Fibroblast of skin of scalp (primary cell): ENCODE measurements at places on chromosomes 7 and 10.

DNA sequence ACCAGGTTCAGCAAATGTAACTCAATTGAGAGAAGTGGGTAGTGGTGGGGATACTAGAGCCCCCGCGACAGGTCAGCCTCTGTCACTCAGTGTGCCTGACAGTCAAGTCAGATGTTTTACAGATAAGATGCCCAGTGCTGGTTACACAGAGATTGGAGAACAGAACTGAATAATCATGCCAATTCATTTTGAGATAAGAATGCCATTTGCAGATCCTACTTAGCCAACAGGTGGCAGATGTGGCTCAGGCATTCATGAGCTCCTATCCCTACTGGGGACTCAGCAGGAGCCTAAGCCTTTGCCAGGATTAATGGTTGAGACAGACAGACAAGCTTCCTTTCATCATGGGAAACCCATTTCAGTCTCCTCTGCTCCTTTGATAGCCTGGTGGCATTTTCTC, 137.8 kb downstream of the MAPK8 start:
- DNase-seq = peak; percentile 37

GRCh38 chr10:63698787-63699150, 177.6 kb downstream of the REEP3 start:
- no peak for DNase-seq

DNA sequence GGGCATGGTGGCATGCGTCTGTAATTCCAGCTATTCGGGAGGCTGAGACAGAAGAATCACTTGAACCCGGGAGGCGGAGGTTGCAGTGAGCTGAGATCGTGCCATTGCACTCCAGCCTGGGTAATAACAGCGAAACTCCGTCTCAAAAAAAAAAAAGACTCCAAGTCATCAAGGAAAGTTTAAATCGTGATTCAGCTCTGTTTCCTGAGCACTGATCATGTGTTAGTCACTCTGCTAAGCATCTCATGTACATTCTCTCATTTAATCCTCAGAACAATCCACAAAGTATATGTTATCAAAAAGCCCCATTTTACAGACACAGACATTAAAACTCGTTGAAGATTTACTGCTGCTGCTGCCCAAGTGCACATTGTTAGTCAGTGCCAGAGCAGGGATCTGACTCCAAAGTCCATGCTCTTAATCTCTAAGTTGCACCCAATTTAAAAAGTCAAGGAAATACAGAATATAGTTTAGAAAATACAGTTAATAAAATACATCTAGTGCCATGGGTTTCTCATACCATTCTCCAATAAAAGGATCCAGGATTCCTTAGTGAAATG, 6.2 kb downstream of the PIK3AP1 start:
- no peak for DNase-seq

DNA sequence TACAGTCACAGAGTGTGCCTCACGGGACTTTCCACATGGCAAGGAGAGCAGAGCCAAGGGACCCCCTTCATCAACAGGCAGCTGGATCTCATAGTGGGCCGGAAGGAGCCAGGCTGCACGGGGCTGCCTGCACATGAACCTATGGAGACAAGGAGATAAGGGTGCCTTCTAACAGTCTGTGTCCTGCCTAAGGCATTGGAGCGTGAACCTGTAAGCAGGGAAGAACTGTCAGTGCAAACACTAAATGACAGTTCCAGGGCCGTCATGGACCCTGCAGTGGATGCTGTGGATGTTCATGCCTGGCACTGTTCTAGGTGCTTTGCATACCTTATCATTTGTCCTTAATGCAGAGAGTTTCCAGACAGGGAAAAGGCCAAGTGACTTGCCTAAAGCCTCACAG, 85.9 kb downstream of the WIPF3 start:
- no peak for DNase-seq

DNA sequence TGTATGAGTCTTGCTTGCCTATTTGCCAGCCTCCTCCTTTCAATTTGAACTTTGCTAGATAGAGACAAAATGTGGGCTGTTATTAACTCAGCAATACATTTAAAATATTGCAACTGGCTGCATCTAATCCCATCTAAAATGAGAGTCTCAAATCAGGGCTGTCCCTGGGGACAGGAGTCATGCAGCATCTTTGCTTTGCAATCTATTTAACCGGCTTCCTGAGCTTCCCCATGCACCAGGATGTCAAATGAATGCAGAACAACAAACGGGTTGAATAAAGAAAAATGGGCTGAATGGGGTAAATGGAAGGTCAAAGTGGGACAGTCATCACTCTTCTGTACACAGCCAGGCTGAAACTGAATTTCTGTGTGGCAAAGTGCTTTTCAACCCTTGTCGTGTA, 89.2 kb downstream of the AOAH start:
- no peak for DNase-seq

GRCh38 chr7:5671046-5671445, 110.4 kb downstream of the RNF216 start:
- DNase-seq = no peak

GRCh38 chr7:106542550-106543220, 118.3 kb downstream of the CCDC71L start:
- peak; percentile 86 for DNase-seq

GRCh38 chr7:31953432-31953831, 116.8 kb downstream of the PDE1C start:
- no peak for DNase-seq

DNA sequence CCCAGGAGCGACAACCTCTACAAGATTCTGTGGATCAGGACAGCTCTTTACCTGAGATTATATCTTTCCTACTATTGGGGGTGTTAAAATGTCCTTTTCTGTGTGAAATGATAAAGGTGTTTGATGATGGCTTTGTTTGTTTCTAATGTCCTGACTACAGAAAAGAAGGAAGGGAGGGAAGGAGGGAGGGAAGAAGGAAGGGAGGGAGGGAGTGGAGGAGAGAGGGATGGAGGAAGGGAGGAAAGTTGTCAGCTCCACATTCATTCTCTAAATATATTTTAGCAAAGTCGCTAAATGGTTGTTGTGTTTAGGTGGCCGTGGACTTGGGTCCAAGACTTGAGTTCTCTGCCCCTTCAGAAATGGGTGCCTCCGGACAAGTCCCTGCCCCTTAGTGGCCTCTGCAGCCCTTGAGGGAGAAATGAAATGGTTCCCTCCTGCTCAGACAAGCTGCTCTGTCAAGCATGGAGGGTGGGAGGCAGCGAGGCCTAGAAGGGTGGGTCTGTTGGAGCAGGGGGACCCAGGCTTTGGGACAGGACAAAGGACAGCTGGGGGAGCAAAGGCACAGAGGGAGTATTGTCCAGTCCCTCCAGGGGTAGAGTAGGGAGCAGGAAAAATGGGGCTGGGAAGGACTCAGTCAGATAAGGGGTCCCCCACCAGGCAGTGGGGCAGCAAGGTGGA, 4.4 kb downstream of the RGS10 start:
- DNase-seq = no peak

- DNase-seq = peak; percentile 72
Observed at GRCh38 chr7:46485481-46486065, 564.5 kb upstream of the IGFBP3 start.

- no peak for DNase-seq
Observed at GRCh38 chr10:74006269-74006668, 8.4 kb downstream of the VCL start.

DNA sequence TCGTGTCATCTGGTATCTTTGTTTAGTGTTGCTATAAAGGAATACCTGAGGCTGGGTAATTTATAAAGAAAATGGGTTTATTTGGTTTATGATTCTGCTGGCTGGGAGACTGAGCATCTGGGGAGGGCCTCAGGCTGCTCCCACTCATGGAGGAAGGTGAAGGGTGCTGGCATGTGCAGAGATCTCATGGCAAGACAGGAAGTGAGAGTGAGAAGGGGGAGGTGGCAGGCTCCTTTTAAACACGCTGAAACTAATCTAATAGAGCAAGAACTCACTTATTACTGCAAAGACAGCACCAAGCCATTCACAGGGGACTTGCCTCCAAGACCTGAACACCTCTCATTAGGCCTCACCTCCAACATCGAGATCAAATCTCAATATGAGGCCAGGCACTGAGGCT, 11.3 kb downstream of the OIT3 start:
- no peak for DNase-seq

- no peak for DNase-seq
Observed at GRCh38 chr10:12785415-12785831, 216.1 kb downstream of the CCDC3 start.

DNA sequence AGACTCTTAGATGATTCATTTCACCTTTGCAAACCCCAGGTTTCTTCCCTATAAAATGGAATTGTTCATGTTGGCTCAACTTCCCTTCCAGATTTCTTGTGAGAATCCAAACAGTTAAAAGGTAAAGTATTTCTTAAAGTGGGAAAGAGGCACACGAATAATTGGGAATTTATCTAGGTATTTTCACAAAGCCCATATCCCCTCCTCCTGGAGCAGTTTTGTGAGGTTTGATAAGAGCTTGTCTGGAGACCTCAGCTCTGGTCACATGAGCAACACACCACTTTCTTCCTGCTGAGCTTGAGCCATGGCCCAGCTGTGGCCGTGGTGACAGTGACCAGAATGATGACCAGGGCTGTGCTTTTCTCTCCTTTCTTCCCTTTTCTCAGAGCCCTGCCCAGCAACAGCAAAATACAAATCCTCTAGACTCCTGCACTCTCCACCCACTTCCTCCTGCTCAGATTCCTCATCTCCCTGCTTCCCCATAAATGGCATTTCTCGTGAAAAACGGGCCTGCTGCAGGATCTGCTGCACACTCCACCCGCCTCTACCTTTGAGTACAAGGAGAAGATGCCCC, 87.7 kb downstream of the PIK3CG start:
- no peak for DNase-seq

DNA sequence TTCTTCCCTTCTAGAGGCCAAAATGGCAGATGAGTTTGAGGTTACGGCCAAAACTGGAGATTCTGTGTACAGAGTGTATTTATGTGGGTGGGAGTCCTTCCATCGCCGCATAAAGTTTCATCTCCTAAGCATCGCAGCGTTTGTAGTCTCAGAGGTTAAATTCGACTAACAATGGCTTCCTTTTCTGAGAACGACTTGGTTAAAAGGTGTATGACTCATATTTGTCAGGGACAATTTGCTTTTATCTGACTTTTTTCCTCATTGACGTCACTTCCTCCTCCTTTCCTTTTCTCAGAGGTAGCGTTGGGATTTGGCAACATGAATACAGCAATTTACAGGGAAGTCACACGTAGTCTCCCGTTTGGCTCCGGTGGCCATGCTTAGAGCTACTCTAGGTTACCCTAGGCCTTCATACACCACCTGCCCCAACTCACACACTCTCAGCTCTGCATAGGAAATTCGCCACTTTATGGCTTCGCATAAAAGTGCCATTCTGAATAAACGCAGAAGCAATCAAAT, 37.6 kb upstream of the TCF7L2 start:
- no peak for DNase-seq

- DNase-seq = no peak
Observed at GRCh38 chr7:96996111-96996957, 9.0 kb upstream of the DLX6 start.

DNA sequence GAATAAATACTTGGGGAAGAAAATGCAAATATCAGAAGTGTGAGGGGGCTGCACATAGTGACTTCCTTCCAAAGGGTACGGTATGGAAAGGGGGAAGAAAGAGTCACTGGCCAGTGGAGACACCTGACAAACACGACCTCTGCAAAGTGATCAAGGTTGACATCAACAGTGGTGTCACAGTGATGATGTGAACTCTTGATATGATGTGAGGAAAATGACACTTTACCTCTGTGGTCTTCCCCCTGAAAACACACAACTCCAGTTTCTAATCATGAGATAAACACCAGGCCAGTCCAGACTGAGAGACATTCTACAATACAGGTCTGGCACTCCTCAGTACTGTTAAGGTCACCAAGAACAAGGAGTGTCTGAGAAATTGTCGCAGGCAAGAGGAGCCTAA, 169.7 kb downstream of the BUB3 start:
- no peak for DNase-seq

DNA sequence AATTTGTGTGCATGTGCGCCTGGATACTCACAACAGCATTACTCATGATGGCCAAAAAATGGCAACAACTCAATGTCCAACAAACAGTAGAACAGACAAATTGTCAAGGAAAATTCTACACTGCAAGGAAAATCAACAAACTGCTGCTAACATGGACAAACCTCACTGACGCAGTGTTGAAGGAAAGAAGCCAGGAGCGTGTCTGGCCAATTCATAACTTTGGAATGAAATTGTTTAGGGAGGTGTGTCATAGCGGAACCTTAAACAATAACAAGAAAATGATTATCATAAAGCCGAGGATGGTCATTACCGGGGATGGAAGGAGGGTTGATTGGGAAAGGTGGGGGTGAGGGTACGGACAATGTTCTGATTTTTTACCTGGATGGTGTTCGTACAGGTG, 29.1 kb downstream of the ALOX5 start:
- DNase-seq = no peak

GRCh38 chr10:51321300-51321699, 247.0 kb downstream of the PRKG1 start:
- DNase-seq = no peak

DNA sequence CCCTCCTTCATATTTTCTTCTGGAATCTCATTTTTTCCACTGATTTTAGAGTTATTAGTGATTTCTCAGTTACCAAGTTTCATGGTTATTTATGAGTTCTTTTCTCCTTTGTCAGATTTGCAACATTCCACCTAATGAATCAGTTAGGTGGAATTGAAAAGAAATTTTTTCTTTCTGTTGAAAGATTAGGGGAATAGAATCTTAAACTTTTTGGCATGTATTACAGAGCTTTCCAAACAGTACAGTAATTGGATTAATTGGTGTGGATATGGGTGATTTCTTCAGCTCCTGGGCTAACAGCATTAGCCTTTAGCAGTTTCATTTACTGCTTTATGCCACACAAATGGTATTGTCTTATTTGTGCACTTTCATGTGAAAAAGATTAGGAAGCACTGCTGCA, 17.0 kb downstream of the STAM start:
- DNase-seq = peak; percentile 23

GRCh38 chr10:102596506-102596971, 47.7 kb upstream of the TRIM8 start:
- DNase-seq = peak; percentile 55

DNA sequence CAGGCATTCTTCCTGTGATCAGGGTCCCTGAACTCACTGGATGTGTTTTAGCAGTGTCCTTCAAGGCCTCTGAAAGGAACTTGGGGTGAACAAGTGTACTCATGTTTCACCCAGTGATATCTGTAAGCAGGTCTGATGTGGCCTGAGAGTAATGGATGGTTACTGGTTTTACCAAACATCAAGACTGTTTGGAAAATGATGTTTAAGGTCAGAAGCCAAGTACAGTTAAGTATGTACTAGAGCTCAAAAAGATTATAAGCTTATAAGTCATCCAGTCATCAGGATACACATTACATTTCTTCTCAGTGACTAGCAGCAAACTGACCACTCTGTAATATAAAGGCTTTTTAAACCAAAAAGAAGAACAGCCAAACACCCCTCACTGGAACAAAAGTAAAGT, 79.8 kb upstream of the PTN start:
- no peak for DNase-seq

GRCh38 chr7:12583922-12584321, 13.4 kb downstream of the SCIN start:
- no peak for DNase-seq

DNA sequence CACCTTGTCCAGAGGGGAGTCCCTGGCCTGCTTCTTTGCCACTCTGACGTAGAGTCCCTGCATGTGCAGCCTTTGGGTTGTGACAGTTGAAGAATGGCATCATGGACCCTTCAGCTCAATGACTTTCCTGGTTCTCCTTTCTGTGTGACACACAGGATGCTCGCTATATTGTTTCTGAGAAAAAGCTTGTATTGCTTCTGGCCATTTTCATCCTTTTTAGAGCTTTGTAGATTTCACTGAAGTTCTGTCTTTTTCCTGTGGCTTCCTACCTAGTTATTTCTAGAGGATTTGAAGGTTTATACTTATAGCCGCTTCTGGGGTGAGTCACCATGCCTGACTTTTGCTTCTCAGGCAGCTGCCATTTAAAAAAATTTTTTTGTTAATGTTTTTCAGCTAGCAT, 27.0 kb downstream of the SND1 start:
- peak; percentile 44 for DNase-seq

GRCh38 chr10:93612311-93612710, at the start of gene PDE6C:
Gene PDE6C (plus strand): TSS chr10:93612537. CDS start chr10:93612726, 189 bp downstream.
- DNase-seq = no peak
